Caco-2 (cell line): ENCODE measurements at places on chromosomes 7 and 10.
A peak's percentile ranks its signal among the peaks of the same experiment; 100 is the strongest.

GRCh38 chr10:62424026-62424425 is 49.9 kb downstream of the ZNF365 start:
- DNase-seq = no peak

DNA sequence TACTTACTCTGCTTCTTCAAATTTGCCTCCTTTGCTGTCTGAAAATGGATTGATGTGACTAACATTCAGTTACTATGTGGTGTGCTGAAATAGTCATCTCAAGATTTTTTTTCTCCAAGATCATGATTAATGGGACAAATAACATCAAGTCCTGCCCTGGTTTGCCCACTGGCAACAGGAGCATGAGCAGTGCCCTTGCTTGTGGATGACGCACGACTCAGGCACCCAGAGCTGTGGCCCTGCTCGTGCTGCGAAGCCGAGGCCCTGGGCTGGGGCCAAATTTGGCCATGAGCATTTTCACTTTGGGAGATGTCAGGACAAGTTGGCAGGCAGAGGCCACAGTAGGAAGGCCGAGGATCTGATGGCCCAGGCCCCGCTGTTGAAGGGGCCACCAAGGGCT is 239.8 kb upstream of the IGFBP3 start:
- no peak for DNase-seq

DNA sequence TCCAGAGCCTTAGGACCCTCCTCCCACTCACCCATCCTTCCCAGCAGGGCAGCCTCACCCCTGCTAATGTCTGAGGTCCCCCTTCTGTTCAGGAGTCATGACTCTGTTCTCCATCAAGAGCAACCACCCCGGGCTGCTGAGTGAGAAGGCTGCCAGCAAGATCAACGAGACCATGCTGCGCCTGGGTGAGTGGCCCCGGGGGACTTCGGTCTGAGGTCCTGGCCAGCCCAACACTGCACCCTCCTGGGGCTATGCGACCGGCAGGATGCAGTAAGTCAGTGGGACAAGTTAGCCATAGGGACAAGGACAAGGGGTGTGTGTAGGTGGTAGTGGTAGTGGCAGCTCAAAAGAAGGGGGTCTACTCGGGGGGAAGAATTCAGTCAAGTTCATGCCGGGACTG is 16.2 kb upstream of the AHCYL2 start:
- DNase-seq = no peak

GRCh38 chr10:24556750-24557742 is 166.6 kb downstream of the ARHGAP21 start:
- DNase-seq = peak; percentile 68

DNA sequence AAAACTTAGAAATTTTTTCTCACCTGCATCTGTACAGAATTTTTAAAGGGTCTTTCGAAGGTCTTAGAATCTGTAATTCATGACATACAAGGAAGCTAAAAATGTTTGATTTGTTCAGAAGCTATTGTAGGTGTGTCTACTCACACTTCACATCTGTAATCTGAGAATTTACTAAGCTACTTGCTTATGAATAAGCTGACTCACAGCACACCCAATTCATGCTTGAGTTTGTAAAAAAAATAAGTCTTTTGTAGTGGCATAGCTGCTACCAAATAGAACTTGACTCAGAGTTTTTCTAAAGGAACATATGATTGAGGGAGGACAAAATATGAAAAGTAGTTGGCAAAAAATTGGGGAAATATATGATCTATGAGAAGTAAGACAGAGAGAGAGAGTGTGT is 12.7 kb upstream of the AGR2 start:
- no peak for DNase-seq

DNA sequence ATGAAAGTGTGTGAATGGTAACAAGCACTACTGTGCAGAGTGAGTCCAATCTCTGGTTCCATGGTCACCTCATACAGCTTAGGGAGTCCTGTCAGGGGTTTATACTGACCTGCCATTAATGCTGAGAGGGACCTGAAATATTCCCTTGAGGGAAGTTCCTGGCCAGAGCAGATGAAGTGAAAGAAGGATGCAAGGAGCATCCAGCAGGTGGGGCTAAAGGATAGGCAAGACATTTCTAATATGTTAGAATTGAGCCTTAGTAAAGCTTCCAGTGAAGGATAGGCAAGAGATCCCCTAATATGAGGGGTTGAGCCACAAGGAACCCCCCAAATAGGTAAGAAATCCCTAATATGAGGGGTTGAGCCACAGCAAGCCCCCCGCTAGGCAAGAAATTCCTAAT is 25.5 kb upstream of the FAM221A start:
- peak; percentile 30 for DNase-seq

DNA sequence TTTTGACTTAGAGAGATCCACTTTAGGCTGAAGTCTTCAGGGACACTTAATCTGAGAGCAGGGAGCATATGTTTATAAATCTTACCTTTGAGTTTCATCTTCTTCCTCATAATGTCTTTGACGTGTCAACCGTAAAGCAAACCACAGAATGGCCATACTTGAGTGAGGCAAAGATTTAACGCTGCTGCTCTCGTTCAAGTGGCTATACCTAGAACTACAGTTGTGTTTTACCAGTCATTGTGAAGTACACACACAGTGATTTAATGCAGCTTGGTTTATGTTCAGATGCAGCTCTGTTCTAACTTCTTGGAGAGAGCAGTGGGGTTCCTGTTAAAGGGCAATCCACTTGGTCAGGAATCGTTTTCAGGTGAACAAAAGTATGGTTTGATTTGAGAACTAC is 39.9 kb upstream of the GOT1 start:
- DNase-seq = no peak

- no peak for DNase-seq
These were observed at the start of gene ZNF804B for GRCh38 chr7:88759230-88760135. TSS of gene ZNF804B (plus strand) at chr7:88759700. CDS start at chr7:88759977, 277 bp downstream.

DNA sequence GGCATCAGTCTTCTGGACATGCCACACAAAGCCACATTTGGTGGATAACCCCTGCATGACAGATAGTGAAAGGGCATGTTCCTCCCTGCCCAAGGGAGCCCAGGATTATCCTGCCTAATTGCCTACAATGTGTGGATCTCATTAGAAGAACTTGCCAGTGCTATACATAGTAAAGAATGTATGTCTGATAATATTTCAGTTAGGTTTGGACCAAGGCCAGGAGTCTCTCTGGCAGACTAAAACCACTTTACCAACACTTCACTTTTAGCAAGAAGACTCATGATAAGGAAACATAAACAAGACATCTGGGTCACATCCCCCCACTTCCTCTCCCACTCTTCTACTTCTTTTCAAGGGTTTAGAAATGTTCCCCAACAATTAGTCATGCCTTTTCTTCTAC is 196.7 kb downstream of the MTERF1 start:
- DNase-seq = no peak

DNA sequence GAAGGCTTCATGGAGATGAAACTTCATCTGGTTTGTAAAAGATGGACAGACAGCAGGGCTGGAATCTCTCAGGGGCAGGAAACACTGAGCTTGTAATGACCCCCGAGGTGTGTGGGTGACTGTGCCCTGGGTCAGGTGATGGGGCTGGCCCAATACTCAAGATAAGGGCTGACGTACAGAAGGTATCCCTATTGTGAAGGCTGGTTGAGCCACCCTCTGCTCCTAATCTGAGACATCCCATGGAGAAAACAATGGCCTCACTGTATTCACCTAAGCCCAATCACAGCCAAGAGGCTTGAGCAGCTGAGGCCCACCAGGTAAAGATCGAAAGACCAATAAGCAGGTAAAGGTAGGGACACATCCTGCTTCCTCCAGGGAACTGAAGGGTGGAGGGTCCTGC is 34.8 kb upstream of the NUB1 start:
- no peak for DNase-seq

- DNase-seq = no peak
These were observed 205.3 kb upstream of the GALNT17 start for GRCh38 chr7:70926666-70927065.

DNA sequence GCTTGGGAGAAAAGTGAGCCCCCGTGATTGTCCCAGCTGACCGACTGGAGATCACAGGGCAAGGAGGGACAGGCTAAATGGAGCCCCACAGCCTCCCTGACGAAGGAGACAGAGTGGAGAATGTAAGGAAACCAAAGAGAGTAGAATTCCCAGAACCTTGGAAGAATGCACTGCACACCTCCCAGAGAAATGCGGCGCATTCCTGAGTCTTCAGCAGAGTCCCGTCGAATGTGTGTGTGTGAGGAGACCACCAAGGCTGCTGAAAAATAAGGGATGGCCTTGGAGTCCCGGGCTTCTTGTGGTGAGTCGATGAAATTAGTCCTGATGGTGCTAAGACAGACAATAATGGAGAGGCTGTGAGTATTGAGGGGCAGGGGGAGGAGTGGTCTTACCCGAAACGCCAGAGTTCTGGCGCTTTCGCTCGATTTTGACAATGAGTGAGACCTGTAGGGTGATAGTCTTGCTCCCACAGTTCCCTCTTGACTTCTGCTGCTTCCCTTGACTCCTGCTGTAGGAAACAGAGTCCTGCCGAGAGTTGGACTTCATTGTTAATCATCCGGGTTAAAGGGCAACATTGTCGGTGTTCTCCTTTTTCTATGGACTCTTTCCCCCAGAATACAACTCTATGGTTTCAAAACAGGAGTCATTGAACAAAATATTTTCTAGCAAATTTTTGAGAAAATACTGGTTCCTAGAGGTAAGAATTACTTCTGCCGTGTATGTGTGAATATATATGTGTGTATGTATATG is 103.2 kb downstream of the CNNM2 start:
- no peak for DNase-seq

- DNase-seq = peak; percentile 48
These were observed 72.6 kb downstream of the FAM53B start for GRCh38 chr10:124671486-124672075.

GRCh38 chr7:47179812-47180515 is 401.9 kb downstream of the TNS3 start:
- DNase-seq = peak; percentile 63

GRCh38 chr7:70574314-70574834 is 557.6 kb upstream of the GALNT17 start:
- no peak for DNase-seq

- no peak for DNase-seq
These were observed 5.8 kb downstream of the TMEM184A start for GRCh38 chr7:1550005-1550845.

DNA sequence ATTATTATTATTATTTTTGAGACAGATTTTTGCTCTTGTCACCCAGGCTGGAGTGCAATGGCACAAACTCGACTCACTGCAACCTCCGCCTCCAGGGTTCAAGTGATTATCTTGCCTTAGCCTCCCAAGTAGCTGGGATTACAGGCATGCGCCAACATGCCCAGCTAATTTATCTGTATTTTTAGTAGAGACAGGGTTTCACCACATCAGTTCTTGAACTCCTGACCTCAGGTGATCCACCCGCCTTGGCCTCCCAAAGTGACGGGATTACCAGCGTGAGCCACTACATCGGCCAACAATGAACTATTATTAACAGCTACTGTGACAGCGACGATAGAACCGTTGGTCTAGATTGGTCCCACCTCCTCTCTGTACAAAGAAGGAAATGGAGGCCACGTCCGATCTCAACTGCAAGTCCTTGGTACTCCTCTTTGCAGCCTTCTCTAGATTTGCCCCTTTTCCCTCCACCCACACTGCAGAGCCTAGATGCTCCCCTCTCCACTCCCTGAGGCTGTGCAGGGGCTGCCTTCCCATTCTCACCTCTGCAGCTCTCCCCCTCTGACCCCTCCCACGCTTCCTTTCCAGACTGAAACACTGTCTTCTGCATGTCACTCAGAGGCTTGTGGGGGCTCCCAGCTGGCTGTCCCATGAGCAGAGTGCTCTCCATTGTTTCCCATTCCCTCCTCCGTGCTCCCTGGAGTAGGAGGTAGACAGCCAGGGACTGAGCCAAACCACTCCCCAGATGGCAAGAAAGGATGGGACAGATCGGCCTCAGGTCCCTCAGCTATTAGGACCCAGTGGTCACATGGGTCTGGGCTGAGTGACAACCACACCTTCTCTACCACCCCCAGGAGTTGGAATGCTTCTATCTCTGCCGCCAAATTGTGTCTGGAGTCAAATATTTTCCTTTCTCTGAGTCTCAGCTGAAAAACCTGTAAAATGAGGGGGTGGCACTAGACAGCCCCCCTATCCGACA is 2.3 kb downstream of the LOXL4 start:
- no peak for DNase-seq

GRCh38 chr7:25636168-25636567 is 407.9 kb upstream of the NPVF start:
- no peak for DNase-seq

GRCh38 chr7:158861004-158861787 is 4.8 kb downstream of the DYNC2I1 start:
- no peak for DNase-seq

- DNase-seq = no peak
These were observed 3.4 kb downstream of the EVX1 start for GRCh38 chr7:27245798-27246691.

DNA sequence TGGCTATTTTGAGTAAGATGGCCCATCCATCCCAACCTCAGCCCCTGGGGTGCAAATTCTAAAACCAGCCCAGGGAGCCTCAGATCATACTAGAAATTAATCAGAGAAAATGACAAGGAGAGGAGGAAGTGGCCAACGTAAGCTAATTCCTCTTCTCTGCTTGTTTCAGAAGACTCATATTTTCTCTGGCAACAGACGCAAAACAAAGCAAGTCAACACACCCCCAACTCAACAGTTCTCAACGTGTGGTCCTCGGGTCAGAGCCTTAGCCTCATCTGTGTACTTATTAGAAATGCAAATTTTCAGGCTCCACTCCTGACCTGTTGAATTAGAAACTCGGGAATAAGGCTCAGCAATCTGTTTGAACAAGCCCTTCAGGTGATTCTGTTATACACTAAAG is 413.9 kb upstream of the AUTS2 start:
- DNase-seq = no peak

DNA sequence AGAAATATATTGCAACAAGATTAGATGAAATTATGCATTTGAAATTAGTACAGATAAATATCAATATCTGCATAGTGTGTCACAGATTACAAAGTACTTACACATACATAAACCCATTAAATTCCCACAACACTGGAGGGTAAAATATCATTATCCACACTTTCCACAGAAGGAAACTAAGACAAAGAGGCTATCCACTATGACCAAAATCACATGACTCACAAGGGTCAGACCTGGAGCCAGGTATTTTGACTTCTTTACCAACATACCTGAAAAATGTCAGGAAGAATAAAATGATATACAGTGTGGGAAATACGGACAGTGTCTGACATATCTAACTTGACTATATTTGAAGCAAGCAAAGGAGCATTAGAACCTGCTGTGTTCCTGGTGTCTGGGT is 34.1 kb downstream of the HYCC1 start:
- no peak for DNase-seq

DNA sequence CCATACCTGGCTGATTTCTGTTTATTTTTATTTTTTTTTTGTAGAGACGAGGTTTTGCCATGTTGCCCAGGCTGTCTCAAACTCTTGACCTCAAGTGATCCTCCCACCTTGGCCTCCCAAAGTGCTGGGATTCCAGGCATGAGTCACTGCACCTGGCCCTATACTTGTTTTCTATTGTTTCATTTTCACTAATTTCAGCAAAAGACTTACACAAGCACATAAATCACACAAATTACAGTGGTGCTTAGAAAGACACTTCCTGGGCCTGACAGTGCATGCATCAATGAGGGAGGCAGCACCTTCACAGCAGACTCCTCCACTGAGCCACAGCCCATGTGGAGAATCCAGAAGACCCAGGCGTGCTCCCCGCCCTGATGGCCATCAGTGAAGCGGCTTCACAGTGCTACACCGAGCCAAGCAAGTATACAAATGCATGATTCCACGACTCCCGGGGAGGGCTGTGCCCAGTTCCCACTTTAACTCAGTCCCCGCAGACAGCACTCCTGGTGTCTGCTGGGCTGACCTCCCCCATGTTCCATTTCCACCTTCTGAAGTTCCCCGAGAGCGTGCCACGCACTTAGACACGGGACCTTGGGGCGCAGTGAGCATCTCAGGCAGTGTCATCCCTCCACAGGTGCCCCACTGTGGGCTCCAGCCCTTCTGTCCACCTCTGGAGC is 20.6 kb downstream of the PITRM1 start:
- no peak for DNase-seq

- DNase-seq = no peak
These were observed 47.7 kb upstream of the ZNF479 start for GRCh38 chr7:57179776-57180415.
